Putamen (tissue), 1 donor: ENCODE measurements at places on chromosomes 5 and 9.

DNA sequence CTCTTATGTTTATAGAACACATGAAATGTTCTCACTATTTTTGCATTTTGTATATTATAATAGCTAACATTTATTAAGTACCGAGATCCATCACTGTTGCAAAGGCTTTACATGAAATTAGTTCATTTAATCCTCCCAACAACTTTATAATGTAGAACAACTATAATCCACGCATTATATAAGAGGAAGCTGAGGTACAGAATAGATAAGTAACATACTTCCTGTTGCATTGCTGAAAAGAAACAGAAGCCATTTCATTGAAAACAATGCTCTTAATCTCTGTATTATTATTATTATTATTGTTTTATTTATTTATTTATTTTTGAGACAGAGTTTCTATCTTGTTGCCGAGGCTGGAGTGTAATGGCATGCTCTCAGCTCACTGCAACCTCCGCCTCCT, 7.9 kb upstream of the INSYN2B start:
- DNase-seq: no peak

DNA sequence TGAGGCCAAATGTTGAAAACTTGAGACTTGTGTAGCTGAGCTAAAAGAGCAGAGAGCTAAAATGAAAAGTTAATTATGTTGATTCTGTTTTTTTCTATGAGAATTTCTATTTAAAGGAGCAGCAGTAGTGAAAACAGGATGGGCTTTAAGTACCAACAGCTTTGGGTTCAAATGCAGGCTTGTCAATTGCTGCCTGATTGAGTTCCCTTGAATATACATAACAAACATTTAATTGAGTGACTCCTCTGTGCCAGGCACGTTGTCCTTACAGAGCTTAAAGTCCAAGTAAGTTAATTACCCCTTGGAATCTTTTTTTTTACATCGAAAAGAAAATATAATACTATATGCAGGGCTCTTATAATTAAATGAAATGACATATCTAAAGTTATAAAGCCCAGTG, 38.5 kb downstream of the PPP2R2B start:
- no peak for DNase-seq

- no peak for DNase-seq
These were observed 111.0 kb upstream of the SLIT3 start for GRCh38 chr5:169411786-169412430.

DNA sequence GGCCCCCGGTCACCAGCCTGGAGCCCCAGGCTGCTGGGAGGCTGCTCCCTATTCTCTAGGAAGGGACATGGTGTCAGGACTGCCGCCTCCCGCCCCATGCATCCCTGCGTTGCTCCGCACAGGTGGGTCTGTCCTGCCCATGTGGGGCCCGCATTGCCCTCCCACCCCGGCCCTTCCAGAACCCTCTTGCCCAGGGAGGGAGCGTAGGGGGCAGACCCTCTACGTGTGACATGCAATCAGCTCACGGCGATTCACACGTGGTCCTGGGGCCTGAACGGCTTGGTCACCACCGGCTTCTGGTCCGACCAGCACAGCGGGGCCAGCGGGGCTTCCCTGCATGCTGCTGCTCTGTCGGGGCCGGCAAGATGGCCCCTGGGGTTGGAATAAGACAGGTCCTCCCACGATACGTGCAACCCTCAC, 9.4 kb downstream of the SLC6A19 start:
- no peak for DNase-seq

GRCh38 chr5:176781054-176781375, 29.3 kb upstream of the UNC5A start:
- DNase-seq: no peak

GRCh38 chr9:117232281-117232680, 182.6 kb downstream of the ASTN2 start:
- DNase-seq: no peak

DNA sequence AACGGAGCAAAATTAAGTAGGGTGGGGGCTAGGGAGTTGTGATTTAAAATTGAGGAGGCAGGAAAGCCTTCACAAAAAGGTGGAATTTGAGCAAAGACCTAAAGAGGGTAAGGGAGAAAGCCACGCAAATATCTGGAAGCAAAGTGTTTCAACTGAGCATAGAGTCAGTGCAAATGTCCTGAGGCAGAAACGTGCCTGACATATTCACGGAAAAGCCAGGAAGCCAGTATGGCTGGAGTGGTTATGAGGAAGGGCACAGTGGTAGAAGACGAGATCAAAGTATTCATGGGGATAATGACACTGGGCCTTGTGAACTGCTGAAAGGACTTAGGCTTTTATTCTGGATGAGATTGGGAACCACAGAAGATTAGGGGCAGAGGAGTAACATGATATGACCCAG, 268.4 kb downstream of the MAN2A1 start:
- no peak for DNase-seq

DNA sequence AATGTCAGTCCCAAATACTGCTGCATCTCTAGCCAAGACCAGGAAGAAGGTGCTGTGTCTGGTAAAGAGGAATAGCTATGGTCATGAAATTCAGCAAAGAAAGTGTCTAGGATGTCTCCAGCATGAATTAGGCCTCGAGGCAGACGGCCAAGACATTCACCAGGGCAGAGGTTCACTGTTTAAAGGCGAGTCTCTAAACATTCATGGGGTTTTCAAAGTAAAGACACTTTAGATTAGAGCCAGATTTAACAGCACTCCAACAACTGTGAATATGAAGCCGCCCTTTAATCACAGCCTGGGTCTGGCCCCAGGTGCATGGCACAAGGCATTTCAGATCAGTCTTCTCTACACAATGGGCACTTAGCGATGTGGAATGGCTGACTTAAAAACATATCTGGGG, 95.0 kb downstream of the ANKH start:
- no peak for DNase-seq

GRCh38 chr9:120336021-120336752, 243.8 kb downstream of the CDK5RAP2 start:
- DNase-seq: no peak

DNA sequence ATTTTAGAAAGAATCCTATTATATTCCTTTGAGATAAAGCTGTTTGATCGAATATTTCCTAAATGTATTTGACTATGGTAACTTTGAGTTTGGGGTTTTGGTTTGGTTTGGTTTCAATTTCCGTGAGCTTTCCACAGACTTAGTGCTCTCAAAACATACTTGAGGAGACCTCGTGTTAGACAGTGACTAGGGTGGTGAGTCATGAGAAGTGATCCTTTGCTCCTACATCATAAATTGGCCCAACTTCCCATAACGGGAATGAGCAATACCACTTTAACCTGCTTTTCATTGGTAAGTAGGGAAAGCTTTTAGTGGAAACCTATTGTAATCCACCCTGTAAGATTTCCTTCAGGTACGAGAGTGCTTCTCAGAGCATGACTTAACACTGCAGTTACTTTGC, 3.8 kb upstream of the RASEF start:
- DNase-seq: no peak

GRCh38 chr5:34626036-34626435, 30.1 kb upstream of the RAI14 start:
- DNase-seq: no peak

DNA sequence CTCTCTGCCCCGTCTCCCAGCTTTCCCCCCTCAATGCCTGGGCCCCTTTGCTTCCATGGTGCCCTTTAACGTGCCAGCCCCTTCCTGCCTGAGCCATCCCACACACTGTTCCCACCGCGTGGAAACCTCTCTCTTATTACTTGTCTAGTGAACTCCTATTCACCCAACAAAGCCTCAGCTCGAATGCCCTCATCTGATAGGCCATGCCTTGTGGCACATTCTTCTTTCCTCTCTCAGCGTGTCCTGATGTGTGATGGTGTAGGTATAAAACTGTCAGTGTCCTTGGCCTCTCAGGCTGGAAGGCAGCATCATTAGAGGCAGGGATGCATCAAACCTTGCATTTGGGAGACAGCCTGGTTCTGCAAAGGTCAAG, 152.3 kb downstream of the OLFM1 start:
- DNase-seq: no peak

GRCh38 chr9:132798817-132799790, 79.0 kb downstream of the AK8 start:
- DNase-seq: no peak

DNA sequence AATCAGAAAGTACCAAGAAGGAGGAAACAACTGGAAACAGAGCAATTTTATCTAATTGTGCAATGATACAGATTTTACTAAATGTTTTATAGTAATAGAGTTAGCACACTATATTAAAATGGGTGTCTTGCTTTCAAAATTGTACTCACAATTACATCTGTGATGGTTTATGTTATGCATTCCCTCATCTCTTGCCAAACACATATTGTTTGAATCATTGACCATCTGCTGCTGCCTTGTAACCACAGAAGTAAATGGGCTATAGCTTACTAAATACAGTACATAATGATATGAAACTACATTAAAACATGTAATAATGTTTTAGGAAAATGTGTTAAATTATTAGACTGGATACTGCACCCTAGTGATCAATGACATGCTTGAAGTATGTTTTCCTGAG, 158.1 kb downstream of the SLC25A46 start:
- no peak for DNase-seq

DNA sequence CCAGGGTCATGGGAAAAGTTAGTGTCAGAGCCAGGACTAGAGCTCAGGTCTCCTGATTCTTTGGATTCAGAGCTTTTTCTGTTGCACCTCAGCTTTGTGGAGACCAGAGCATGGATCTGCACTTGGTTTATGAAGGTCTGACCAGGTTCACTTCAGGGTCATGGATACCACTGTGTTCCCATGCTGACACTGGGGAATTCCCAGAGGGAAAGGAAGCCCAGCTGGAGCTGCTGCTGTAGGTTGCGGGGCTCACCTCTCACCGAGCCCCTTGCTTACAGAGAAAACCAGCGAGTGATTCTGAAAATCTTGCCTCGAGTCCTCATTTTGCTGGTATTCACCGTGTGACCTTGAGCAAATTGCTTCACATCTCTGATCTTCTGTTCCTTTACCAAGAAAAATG, 83.0 kb downstream of the RGS3 start:
- DNase-seq: no peak

- no peak for DNase-seq
These were observed 451.0 kb upstream of the TRPC7 start for GRCh38 chr5:136816327-136816726.

- DNase-seq: no peak
These were observed 707 bp upstream of the ZFYVE16 start for GRCh38 chr5:80406980-80407734.

- no peak for DNase-seq
These were observed 197.0 kb upstream of the DMAC1 start for GRCh38 chr9:7996558-7996957.

DNA sequence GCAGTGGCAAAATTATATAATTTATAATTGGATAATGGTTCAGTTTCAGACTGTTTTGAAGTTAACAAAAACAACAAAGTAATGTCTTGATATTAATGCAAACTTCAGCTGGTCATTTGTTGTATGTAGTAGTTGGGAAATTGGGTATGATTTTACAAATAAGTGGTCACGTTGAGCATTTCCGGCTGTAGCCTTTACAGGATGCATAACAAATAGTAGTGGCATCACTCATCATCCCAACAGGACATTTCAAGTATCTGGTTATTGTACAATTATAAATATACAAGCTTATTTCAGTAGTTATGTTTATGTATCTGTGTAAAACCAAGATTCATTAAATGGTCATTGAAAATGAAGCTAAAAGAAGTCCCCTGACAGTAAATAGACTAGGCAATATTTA, 72.9 kb downstream of the SMIM15 start:
- DNase-seq: no peak

GRCh38 chr5:56480078-56480704, 247.1 kb upstream of the ANKRD55 start:
- DNase-seq: no peak

GRCh38 chr9:37415011-37415719, 7.3 kb upstream of the GRHPR start:
- peak; percentile 74 for DNase-seq

GRCh38 chr9:125527471-125528002, 179.5 kb downstream of the MAPKAP1 start:
- no peak for DNase-seq

DNA sequence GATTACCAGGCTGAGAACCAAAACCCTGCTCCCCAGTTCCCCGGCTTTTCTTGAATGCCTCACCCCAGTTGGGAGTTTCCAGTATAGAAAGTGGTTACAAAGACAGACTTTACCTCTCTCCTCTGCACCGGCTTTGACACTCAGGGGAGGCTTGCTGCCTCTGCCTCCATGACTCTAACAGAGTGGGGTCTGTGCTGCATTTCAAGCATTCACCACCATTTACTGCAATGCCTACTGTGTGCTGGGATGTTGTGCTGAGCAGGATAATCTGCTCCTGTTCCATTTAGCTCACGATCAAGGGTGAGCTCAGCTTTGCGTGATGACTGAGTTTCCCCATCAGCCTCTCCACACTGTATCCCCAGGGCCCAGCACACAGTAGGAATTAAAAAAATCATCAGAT, 39.9 kb upstream of the AKNA start:
- no peak for DNase-seq

GRCh38 chr9:8365029-8365428, 565.5 kb upstream of the DMAC1 start:
- DNase-seq: no peak

GRCh38 chr5:173833196-173833985, 54.8 kb upstream of the CPEB4 start:
- DNase-seq: peak; percentile 56

- peak; percentile 72 for DNase-seq
These were observed 1.2 kb upstream of the SQSTM1 start for GRCh38 chr5:179819296-179820126.

GRCh38 chr9:112894041-112894440, 3.4 kb upstream of the SLC46A2 start:
- DNase-seq: no peak
